ENCODE measurements at places on chromosomes 5 and 9.

DNA sequence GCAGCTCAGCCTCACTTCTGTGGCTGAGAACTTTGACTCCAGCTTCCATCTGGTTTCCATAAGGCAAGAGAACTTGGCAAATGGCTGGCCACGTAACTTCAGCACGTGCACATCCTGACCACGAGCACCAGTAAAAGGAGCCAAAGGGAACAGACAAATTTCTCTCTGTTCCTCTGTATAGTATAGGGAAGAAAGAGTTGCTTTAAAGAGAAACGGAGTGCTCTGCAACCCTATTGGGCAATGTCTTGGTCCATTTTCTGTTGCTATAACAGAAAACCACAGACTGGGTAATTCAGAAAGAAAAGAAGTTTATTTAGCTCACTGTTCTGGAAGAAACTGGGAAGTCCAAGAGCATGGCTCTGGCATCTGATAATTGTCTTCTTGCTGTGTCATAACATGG lies 558.7 kb downstream of the ACTL7B start:
- DNase-seq: no peak

- no peak for DNase-seq
These were observed 417.0 kb upstream of the ADAMTSL1 start for GRCh38 chr9:18056993-18057369.

- no peak for DNase-seq
These were observed 535.1 kb downstream of the ELAVL2 start for GRCh38 chr9:23290973-23291372.

- DNase-seq: no peak
These were observed 168.6 kb downstream of the CARTPT start for GRCh38 chr5:71887680-71888079.

GRCh38 chr5:103243665-103244064 lies 14.9 kb upstream of the MACIR start:
- DNase-seq: no peak

DNA sequence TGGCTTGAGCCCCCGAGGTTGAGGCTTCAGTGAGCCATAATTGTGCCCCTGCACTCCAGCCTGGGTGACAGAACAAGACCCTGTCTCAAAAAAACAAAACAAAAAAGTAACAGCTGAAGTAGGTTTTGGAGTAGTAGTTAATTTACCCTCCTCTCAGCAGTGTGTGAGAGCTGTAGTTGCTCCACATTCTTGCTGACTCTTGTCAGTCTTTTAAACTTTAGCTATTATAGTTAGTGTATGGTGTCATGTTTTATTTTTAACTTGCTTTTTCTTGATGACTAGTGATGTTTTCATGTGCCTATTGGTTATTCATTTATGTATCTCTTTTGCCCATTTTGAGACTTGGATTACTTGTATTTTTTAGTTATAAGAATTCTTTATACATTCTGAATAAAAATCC lies 52.9 kb upstream of the DHFR start:
- DNase-seq: no peak
